NCI-H2171 treated with DMSO at 0.1 percent for 48 hours (cell line): ENCODE measurements at places on chromosomes 5 and 9.
A peak's percentile ranks its signal among the peaks of the same experiment; 100 is the strongest.

DNA sequence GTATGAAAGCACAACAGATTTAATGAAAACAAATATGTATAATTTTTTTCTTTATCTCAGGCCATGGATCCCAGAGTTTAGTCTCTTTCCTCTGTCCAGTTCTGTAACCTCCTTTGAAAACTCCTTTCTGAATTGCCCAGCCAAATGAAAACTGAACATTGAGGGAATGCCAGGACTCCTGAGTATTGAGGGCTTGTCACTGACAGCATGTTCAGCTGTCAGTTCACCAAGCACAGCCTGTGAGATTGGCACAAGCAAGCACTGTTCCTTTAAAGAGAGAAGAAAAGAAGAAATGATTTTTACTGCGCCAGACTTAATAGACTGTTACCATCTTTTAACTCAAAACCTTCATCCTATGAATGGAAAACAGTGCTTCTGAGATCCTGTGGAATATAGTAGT lies 27.3 kb downstream of the TTC1 start:
- DNase-seq, result no peak

GRCh38 chr5:168579488-168580226 lies 489 bp upstream of the PANK3 start:
- peak; percentile 95 for DNase-seq

- no peak for DNase-seq
Observed at GRCh38 chr5:65828022-65828896, 98.1 kb upstream of the ERBIN start.

- no peak for DNase-seq
Observed at GRCh38 chr5:80239680-80240367, 16.0 kb downstream of the SERINC5 start.

DNA sequence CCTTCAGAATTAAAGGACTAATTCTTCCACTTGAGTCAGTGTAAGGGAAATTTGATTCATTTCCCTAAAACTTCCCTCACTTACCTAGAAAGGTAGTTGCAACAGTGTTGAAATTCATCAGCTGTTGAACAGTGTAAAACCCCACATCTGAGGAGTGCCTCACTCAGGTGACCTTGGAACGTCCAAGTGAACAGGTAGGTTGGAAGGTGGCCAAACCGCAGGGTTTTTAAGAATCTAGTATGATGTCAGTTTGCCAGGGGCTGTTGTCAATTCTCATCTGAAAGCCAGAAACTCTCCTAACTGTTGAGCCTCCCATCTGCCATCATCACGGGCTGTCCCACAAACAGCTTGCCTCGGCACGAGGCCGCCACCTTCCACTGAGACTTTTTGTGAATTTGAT lies 105.7 kb downstream of the TMEM174 start:
- peak; percentile 95 for DNase-seq

DNA sequence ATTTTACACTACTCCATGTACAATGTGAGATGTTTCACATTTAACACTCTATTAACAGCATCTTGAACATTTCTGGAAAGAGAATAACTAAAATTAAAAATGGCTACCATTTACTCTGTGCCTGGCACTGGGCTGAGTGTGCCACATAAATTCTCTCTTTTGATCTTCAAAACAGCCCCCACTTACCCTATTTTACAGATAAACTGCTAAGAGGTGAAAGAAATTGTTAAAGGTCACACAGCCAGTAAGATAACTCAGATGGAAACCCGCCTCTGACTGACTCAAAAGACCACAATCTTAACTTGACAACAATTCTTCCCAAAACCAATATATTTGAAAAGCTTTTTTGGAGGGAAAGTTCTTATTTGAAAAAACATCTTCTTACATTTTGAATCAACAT lies 97.3 kb downstream of the MAPKAP1 start:
- no peak for DNase-seq

DNA sequence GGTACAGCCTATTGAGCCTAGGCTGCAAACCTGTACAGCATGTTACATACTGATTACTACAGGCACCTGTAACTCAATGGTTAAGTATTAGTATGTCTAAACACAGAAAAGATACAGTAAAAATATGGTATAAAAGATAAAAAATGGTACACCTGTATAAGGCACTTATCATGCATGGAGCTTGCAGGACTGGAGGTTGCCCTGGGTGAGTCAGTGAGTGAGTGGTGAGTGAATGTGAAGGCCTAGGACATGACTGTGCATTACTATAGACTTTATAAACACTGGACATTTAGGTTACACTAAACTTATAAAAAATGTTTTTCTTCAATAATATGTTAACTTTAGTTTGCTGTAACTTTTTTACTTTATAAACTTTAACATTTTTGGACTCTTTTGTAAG lies 171.3 kb downstream of the SLC28A3 start:
- no peak for DNase-seq

- peak; percentile 16 for DNase-seq
Observed at GRCh38 chr5:145068721-145069120, 766.4 kb downstream of the PRELID2 start.

GRCh38 chr9:33881635-33882034 lies 64.7 kb downstream of the UBE2R2 start:
- DNase-seq, result no peak
